ENCODE measurements at places on chromosomes 2 and 18.

GRCh38 chr2:201730651-201731285 lies 32.3 kb upstream of the MPP4 start:
- DNase-seq: no peak

- DNase-seq: no peak
Observed at GRCh38 chr2:226114436-226114835, 685.2 kb downstream of the IRS1 start.

GRCh38 chr18:25181581-25181980 lies 170.4 kb downstream of the ZNF521 start:
- no peak for DNase-seq

DNA sequence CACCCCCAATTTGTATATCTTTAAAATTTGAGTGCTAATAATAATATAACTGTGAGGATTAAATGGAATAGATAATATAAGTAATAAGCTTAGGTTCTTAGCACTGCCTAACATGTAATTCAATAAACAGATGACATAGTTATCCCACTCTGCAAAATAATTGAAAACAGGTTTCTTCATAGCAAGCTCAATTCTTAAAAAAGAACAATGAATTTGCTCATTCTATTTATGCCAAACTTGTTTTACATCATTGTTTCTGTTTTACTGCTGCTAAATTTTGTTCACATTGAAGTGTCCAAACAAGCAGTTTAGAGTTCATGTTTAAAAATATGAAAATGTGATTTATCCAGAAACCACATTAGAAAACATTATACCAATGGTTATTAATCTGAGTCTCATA lies 217.0 kb downstream of the MBD5 start:
- no peak for DNase-seq

DNA sequence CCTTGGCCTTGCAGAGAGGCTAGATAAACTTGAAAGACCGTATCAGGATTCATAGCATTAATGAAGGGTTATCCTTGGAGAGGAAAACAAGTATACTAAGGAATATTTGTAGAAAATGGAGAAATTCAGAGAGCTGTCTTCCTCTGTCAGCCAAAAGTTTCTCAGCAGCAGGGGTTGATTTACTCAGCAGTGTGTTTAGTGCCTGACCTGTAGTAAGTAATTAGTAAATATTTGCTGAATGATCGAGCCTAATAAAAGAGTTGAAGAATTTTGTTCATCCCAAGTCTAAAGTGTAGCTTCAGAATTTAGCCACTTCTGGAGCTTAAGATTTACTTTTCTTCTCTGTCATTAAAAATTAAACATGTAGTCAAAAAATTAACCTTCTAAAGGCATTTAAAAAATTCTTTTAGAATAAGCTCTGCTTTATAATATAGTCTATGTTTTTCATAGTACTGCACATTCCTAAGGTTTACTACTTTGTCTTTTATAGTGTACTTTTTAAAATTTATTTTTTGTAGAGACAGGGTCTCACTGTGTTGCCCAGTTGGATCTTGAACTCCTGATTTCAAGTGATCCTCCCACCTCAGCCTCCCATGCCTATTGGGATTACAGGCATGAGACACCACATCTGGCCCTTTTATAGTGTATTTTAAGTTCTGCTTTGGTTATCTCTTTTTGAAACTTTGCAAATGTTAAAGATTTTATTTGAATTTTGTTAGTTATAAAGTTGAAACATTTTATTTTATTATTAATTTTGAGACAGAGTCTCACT lies 138.4 kb upstream of the MYO3B start:
- no peak for DNase-seq

GRCh38 chr18:23225503-23225902 lies 90.2 kb downstream of the CABLES1 start:
- no peak for DNase-seq

DNA sequence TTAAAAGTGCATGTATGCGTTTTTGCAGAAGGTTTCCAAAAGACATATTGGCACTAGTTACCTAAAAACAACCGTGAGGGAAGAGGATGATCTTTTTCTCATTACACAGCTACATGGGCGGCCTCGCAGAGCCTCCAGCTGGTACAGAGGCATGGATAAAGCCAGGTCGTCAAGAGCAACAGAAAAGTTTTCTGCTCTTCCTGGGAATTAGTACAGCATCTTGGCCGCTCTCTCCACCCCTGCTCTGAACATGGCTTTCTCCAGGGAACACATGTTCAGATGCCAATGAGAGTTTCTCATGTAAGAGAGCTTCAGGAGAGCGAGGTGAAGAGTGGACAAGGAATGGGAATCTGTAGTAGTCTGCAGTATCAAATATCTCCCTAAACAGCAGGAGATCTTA lies 108.4 kb downstream of the ZEB2 start:
- no peak for DNase-seq

GRCh38 chr2:95042472-95043271 lies 17.2 kb downstream of the MAL start:
- no peak for DNase-seq

DNA sequence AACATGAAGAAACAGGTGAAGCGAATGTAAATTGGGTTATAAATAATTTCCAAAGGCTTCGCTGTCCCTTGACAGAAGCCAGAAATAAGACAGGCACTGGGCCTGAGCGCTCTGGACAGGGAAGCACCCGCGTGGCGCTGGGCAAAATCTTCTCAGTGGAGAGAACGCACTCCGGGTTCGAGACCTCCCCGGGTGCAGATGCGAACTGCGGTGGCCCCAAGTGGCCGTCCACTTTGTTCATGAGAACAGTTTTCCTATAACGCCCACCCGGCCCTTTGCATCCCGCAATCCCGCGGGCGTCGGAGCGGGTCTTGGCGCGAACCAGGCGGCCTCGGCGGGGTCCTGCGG lies 651 bp upstream of the DPYSL5 start:
- no peak for DNase-seq

DNA sequence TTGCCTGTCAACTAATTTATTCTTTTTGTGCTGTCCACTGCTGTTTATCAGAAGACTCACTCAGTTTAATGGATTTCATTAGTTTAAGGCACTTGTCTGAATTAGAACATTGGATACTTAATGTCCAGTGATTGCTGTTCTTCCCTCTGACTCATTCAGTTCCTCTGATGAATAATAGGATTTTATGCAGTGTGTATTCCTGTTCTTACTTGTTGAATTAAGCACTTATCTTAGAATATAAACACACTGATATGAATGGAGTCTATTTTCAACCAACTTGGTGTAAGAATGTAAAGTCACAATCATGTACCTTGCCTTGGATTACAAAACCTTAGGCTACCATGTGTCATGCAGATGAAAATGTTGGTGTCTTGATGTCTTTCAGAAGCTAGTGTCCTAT lies 87.0 kb upstream of the PROKR1 start:
- DNase-seq: no peak

DNA sequence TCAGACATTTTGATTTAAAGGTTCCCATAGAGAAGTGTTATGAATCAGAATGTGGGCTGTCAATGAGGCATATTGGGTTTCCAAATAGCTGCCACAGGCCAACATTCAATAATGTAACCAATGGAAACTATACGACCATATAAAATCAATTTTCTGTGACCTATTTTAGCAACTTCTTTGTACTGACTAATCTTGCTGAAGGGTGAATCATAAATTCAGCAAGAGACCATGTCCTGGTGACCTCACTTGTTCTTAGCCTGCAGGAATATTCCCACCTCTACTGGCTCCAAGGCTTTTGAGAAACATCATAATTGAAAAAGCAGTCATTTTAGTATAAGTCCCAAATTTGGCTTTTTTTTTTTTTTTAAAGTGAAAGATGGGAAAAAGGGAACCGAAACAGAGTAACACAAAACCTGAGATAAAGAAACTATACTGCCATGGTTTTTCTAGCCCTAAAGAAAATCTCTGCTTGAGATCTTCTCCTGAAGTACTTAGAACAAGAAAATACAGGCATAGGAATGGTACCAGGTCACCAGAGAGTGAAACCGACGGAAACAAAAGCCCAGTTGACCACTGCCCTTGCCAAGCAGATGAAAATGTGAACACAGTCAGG lies 32.1 kb downstream of the PLEKHM3 start:
- DNase-seq: no peak

DNA sequence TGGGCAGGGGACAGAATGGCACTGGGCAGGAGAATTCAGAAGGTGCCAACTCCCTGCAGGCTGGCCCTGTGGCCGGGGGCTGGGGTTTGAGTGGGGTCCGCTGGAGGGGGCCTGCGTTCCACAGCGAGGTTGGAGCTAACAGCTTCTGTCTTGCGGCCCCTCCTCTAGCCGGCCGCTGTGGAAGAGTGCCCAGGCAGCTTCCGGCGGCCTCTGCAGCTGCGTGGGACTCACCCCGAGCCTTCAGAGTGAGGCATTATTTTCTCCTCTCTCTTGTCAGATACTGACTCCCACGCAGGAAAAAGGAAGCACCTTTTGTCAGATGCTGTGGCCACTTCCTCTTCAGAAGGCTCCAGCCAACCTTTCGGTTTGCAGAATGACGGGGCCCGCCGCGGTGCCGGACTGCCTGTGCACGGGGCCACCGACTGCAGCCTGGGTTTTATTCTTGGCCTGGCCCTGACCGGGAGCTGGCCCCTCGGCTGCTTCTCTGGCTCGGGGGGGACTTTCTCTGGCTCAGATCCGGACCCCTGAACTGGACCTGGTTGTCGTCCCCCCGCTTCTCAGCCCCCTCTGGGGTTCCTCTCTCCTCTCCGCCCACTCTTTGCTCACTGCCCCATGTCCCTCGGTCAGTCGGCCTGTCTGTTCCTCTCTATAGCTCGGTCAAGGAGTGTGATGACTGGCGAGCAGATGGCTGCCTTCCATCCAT lies 40.1 kb downstream of the ARHGAP25 start:
- DNase-seq: no peak

DNA sequence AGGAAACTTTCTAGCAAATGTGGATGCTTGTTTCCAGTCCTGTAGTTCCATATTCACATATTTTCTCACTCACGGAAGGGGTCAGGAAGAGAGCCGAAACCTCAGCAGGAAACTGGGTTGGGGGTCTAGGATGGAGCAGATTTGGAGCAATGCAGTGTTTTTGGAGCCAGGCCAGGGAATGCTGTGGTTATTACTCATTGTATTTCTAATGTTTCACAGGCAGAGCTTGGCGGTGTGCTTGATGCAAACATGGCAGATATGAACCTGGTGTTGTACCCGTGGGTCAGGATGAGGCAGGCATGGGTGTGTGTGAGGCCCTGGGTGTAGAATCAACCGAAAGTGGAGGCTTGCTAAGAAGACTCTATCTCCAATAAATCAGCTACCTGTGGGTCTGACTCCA lies 34.6 kb upstream of the ACKR3 start:
- no peak for DNase-seq

GRCh38 chr2:69807821-69808540 lies 21.5 kb upstream of the GMCL1 start:
- DNase-seq: no peak

GRCh38 chr2:83115606-83116005 lies 1343.5 kb downstream of the SUCLG1 start:
- DNase-seq: no peak

DNA sequence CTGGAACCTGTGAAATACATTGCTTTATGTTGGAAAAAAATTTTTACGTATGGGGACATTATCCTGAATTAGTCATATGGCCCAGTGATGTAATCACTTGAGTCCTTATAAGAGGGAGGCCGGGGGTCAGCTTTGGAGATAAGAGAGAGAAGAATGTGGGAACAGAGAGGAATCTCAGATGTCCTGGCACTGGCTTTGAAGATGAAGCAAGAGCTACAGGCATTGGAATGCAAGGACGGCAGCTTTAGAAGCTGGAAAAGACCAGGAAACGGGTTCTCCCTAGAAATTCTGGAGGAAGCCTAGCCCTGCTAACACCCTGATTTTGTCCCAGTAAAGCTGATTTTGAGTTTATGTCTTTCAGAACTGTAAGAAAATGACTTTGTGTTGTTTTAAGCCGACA lies 1129.9 kb upstream of the GYPC start:
- no peak for DNase-seq

DNA sequence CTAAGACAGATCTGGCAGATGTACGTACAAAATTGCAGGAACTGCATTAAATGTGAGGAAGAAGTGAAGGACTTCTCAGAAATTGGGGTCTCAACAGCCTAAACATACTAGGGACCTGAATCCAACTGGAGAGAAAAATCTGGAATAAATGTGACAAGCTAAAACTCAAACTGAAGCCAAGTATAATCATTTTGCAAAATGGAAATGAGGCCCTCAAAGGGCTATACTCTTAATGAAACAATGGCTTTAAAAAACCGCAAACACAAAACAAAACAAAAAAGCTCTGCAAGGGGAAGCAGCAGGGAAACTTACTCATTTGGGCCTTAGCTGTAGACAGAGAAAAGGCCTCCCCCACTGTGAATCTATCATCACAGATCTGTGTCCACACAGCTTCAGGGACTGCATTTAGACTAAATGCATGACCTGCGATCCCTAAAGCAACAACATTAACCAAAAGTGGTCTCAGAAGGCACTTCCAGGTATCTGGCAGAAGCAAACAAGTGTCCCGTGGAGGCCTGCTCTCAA lies 63.2 kb downstream of the CCBE1 start:
- no peak for DNase-seq

- DNase-seq: peak; percentile 27
Observed at GRCh38 chr2:44680424-44680971, 261.0 kb upstream of the SIX3 start.

DNA sequence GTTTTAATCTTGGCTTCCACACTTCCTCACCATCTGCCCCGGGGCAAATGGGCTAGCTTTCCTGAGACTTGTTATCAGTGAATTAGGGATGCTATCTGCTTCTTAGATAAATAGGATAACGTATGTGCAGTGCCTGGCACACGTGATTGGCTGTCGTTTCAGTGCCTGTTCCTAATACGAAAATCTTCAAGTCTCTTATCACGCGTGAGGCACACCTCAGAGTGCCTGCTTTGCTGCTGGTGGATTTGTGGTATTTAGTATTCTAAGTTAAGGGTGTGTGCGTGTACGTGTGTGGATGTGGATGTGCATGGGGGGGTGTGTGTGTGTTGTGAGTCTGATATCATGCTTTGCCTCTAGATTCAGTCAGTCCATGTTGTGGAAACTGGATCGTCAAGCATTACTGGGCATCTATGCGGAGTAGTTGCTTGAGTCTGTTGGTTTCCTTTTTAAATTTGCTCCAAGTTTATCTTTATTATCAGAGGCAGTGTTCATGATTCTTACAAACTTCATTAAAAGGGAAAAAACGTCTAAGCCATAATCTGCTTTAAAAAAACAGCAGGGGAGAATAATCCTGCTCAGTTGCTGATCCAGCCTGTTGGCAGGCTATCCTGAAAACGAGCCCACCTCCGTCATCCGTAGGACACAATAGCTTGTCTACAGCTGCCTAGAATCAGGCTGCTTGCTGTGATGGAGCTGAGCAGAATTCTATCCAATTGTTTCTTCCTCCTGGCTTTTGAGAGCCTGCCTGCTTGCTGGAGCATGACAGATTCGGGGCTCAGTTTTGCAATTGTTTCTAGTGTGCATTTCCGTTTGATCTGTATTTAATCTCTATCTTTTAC lies 6.6 kb downstream of the SH3RF3 start:
- peak; percentile 53 for DNase-seq
